ENCODE measurements at places on chromosomes 5 and 9.

DNA sequence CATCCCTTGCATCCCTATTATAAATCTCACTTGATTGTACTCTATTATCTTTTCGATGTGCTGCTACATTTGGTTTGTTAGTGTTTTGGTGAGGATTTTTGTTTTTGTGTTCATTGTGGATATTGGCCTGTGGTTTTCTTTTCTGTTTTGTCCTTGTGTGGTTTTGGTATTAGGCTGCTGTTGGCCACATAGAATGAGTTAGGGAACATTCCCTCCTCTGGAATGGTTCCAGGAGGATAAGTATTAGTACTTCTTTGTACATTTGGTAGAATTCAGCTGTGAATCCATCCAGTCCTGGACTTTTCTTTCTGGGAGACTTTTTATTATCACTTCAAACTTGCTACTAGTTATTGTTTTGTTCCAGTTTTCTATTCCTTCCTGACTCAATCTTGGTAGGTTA is 287.2 kb downstream of the CWC27 start:
- DNase-seq = no peak

DNA sequence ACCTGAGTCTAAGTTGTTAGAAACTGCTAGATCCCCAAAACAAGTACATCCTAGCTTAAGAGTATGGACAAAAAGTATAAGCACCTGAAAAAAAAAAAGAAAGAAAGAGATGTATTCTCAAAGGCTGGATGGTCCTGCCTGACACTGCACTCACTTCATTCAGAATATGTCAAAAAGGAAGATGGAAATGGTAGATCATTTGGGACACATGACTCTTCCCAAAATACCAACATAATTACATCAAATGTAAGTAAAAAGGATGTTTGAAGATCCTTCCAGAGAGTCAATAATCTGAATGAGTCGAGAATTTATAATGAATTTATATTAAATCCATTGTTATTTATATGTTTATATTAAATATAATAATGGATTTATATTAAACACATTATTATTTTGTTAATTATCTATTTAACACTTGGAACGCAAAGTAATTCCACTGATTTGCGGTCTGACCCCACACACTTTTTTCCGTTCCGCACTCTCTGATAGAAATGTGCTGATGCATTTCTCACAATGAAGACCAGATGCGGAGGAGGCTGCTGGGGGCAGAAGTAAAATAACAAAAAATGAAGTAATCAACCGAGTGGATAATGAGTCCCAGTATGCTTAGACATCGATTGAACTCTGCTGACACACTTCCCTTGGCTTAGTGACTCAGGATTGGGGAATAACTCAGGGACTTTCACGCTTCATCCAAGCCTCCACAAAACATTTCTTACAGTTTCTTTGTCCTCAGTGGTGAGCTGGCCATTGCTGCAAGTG is 201.2 kb downstream of the ADAMTS12 start:
- peak; percentile 45 for DNase-seq

DNA sequence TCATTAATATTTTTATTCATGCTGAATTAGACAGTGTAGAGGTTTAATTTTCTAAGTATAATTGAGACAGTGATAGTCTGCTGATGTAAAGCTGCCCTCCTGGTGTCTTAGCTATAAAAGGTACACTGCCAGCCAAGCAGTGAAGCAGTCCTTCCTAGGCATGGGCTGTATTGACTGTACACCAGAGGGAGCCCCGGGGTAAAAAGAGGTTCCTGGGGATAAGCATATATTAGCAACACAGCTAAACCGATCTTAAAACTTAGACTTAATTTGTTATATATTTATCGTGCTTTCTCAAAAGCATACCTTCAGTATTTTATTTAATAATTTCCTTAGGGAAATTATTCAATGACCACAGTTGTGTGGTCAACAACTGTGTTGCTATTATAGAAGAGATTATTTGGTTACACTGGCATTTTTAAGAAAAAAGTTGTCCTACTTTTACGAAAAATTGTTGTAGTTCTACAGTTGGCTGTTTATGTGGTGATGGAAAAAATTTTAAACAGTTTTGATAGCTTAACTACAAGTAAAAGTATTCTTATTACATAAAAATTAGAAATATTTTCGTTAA is 68.8 kb downstream of the ELL2 start:
- DNase-seq = no peak

DNA sequence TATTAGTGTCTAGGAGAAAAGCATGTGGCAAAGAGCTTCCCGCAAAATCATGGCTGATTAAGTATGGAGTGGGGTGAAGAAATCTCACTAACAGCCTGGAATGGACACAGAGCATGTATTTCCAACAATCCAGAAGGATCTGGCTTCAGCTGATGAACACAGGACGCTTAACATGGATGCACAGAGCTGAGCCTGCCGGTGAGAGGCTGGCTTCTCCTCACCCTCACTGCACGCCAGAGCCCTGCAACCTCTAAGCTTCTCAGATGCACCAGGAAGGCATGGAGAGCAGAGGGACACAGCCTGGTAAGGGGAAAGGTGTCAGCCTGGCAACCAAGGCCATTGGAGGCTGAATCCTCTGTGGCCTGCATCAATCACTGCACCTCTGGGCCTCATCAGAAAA is 298.5 kb downstream of the TRIM32 start:
- no peak for DNase-seq

- DNase-seq = no peak
Measured at GRCh38 chr5:90020575-90021538, 388.7 kb downstream of the CETN3 start.

GRCh38 chr5:154342211-154342610 is 103.6 kb upstream of the SAP30L start:
- no peak for DNase-seq

- no peak for DNase-seq
Measured at GRCh38 chr9:71249729-71250317, 128.4 kb upstream of the TRPM3 start.

DNA sequence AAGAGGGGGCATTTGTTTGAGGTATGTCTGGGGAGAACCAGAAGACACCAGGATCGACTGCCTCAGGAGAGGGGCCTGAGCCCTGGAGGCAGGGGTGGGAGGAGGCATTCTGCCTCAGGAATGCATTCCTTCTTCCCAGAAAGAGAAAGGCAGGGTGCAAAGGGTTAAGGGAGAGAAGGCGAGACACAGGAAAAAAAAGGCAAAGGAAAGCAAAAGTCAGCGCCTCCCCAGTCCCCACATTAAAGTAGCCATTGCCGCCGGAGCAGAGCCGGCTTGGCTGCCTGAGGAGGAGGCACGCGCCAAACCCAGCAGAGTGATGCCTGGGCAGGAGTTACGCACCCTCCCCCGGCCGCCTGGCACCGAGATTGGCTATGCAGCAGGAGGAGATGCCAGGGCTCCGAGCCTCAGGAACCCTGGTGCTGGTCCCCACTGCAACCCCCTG is 123.8 kb upstream of the PHYKPL start:
- DNase-seq = no peak

DNA sequence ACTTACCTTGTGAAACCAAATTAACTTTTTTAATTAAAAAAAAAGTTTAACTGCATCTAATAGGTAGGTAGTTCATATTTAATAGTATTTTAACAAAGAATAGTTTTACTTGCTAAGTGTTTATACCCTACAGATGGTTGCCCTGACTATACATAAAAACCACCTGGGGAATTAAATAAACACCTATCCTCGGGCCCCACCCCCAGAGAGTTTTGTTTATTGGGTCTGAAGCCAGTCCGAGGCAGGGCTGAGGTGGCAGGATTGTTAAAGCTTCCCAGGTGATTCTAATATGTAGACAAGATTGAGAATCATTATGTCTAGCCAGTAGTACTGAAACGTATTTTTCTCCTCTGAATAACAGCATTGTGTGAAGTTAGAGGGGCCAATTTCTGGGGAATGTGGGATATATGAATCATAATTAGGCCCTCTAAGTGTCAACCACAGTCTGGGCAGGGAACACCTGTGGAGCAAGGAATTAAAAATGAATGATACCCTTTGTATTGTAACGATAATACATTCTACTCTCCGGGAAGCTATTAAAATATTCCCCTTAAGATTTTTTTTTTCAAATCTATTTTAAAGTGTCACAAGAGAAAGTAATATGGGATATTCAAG is 5.6 kb upstream of the PAM start:
- no peak for DNase-seq

DNA sequence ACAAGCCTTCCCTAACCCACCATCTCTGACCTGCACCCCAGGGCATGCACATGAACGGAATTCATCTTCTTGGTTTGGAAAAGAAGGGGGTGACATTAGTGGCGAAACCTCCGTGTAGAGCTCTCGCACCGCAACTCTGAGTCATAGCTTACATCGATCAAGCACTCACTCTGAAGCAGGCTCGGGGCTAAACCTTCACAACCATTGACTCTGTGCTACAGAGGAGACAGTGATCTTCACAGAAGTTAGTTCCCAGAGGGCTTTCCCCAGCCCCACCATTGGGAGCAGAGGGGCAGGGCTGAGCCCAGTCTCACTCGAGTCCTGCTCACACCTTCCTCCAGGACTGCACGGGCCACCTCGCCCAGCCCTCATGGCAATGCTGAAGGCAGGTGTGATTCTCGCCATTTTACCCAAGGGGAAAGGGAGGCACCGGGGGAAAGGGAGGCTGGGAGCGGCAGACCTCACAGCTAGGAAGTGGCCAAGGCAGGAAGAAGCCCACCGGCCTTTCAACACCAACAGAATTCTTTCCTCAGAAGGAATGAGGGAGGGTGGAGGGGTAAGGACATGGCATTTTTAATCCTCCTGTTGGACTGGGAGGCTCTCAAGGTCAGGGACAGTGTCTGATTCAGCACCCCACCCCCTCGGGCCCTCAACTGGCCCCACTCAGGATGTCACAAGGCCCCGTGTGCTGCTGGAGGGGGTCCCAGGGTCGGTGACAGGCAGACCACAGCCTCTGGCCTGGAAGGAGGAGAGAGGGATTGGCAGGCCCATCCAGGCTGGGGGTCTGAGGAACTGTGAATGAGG is 25.9 kb upstream of the IL17B start:
- DNase-seq = peak; percentile 59

- DNase-seq = no peak
Measured at GRCh38 chr5:176774216-176775171, 35.9 kb upstream of the UNC5A start.

GRCh38 chr9:129620669-129621295 is at the start of gene C9orf50:
Gene C9orf50 (minus strand): TSS chr9:129621101. CDS start chr9:129620574, 527 bp downstream.
- DNase-seq = no peak

GRCh38 chr9:100033877-100034551 is 64.8 kb downstream of the ERP44 start:
- DNase-seq = no peak

- no peak for DNase-seq
Measured at GRCh38 chr5:92337772-92338234, 954.7 kb upstream of the ARRDC3 start.

DNA sequence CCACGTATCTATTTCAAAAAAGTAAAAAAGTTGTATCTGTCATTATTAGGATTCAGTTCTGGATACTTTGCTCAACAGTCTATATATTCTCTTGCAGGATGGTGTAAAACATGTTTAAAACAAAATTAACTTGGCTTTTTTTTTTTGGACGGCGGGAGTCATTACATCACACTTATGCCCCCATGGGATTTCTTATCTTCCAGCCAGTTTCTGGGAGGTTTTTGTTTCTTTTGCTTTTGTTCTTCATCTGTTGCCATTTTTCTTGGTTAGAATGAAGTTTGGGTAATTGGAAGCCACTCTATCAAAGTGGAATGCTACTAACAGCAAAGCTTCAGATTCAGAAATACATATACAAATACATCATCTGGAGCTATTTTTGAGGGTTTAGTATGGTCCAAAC is 1.8 kb upstream of the STARD4 start:
- DNase-seq = no peak

DNA sequence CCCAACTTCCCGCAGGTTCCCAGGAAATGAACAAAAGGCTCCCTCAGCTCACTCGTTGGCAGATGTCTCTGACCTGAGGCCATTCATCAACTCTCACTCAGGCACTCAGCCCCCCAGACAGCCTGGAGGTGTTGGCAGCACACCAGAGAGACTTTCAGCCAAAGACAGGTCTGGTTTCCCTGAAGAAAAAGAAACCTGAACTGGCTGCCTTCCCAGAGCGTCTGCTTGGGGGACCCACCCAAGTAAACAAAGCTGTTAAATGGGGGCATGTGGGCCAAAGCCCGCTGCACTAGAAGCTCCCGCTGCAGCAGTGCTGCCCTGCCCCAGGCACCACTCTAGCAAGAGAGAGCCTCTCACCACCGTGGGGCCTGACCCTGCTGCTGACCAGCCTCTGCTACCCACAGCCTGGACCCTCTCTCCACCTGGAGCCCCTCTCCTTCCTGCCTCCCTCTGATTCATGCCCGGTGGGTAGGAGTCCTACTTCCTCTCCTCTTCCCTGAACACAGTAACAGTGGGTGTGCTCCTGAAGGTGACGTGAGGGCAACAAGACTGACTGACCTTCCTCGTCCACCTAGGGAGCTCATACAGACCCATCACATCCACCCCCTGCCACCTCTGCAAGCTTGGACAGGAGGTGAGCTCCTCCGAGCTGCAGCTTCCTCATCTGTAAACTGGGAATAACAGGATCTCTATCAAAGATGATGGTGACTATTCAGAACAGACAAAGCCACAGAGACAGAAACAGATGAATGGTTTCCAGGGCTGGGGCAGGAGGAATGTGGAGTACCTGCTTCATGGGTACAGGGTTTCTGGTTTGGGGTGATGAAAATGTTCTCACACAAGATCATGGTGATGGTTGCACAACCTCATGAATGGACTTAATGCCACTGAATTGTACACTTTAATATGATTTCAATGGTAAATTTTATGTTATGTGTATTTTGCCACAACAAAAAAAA is 31.0 kb upstream of the GABRP start:
- DNase-seq = no peak

DNA sequence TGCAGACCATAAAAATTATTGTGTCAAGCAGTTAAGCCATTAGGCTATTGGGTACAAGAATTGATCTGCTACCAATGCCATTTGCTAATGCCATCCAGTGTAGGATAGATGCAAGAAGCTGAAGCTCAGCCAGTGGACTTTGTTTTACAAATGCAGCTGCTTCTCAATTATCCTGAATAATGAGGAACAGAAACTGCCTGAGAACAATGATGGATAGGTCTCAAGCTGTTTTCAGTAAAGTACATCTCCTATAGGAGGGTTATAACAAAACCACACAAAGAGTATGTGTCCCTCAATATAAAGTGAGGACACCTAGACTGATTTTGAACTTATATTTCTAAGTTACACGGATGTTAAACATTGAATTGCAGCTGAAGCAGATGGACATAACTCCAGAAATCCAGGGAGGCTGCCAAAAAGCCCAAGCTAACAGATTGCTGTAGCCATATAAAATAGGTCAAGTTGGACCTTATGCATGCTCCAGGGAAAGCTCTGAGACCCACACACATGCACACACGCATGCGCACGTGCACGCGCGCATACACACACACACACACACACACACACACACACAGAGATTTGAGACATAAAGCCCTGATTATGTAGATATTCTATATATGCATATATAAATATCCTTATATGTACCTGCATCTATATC is 482.7 kb upstream of the CD180 start:
- no peak for DNase-seq
